GM23248 (cell line): ENCODE measurements at places on chromosomes 5 and 9. TPM values are rescaled to one million over a fixed set of nuclear protein-coding genes. Genes with fewer than 3 reads are reported as not detected.

DNA sequence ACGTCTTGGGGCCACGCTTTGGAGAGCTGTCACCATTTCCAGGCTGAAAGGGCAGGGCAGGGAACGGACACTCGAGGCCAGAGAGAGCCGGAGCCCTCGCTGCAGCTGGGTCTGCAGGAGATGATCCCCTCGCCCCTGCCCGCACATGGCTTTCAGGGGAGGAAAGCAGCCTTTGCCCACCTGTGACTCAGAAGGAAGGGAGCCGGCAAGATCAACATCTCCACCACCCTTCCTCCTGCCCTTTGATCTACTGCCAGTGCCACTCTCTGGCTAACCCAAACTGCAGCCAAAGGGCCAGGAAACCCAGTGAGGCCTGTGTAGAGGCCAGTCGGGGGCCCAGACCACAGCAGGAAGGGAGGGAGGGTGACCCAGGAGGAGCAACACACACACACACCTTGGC lies 137.1 kb upstream of the ERCC6L2 start:
- no peak for DNase-seq

- peak; percentile 70 for DNase-seq
Measured at GRCh38 chr5:149268928-149269557, 2.6 kb upstream of the AFAP1L1 start.

The OR13C2 gene
- not detected in 2 replicates for total RNA-seq

The CYSRT1 gene
- total RNA-seq: 0.43 TPM in 1 of 2 replicates, not detected in the other

The CDKN2B gene
- total RNA-seq: 5.3 and 10.6 TPM in 2 replicates
